ENCODE measurements at places on chromosomes 6 and 20.

GRCh38 chr20:50649590-50649989, 41.8 kb downstream of the RIPOR3 start:
- DNase-seq: no peak

GRCh38 chr6:95099410-95099809, 477.9 kb upstream of the MANEA start:
- no peak for DNase-seq

GRCh38 chr20:40110311-40110831, 578.7 kb downstream of the MAFB start:
- no peak for DNase-seq

DNA sequence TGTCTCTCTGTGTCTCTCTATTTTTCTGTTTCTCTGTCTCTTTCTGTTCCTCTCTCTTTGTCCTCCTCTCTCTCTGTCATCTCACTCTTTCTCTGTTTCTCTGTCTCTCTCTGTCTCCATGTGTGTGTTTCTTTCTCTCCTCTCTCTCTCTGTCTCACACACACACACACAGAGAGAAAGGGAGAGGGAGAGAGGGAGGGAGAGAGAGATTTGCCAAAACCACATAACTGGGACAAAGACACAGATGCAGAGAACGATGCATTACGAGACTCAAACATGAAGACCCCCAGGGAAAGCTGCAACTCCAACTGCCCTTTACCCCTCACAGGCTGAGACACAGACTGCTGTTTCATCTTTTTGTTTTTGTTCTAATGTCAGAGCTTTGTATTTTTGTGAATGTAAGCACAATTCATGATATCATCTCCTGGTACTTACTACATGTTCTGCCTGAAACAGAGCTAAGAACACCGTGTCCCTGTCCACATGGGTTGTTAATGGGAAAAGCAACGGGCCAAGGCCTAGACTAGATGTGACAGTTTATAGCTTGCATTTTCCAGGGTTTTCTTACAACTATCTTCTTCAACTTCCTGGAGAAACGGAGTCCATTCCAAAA, 177.1 kb upstream of the ARID1B start:
- no peak for DNase-seq

GRCh38 chr6:155341130-155341828, 27.0 kb upstream of the TFB1M start:
- peak; percentile 55 for DNase-seq

DNA sequence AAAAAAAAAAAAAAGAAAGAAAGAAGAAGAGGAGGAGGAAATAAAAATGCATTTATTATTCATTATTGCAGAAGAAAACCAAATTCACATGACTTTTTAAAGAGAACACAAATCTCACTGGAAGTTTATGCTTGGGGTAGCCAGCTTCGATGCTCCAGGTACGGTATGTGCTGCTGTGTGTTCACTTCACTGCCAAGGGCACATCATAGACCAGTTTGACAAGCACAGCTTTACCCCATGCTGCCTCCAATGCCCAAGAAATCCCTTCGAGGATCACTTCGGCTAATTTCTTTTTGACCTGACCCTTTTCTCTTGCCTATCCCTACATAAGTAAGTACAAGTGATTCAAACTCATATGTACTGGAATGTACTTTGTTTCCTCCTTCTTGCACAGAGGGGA, 41.9 kb upstream of the RBM24 start:
- no peak for DNase-seq

- no peak for DNase-seq
Observed at GRCh38 chr20:48350313-48350988, 477.3 kb downstream of the PREX1 start.

DNA sequence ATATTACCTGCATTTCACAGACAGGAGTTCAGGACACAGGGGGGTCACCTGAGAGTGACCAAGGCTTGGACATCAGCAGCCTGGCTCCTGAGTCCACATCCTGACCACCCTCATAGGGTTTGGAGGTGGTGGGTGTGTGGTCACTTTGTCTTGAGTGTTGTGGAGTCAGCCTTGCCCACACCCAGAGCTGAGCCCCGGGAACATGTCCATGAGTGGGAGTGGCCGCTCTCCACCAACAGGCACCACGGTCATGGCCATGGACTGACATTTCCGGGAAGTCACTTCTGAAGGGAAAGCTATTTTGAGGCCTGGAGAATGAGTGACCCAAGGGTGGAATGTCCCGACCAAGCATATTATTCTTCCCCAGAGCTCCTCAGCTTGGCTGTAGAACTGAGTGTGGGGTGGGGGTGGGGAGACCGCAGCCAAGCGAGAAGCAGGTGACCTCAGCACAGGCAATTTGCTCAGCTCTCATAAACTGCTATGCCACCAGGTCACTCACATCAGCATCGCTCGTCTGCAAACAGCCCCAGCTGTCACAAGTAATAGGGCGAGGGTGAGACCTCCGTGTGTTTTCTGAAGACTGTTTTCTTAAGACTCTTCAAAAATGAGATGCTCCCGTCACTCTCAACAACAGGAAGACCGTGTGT, 348.6 kb upstream of the CDH4 start:
- DNase-seq: no peak

- DNase-seq: no peak
Observed at GRCh38 chr20:17617212-17617867, 47.5 kb downstream of the DSTN start.

- DNase-seq: no peak
Observed at GRCh38 chr20:32059189-32059588, 7.1 kb downstream of the HCK start.

DNA sequence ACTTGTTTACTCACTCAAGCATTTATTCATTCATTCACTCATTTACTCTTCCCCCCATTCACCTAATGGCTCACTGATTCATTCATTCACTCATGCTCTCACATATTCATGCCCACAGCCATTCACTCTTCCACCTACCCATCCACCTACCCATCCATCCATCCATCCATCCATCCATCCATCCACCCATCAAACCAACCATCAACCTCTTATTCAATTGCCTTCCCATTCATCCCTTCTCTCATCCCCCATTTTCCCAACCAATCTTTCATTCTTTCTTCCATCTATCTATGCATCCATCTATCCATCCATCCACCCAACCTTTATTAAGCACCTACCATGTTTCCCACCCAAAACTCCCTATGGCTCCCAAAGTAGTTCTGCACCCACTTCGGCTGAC, 1.6 kb upstream of the ARHGAP40 start:
- no peak for DNase-seq

DNA sequence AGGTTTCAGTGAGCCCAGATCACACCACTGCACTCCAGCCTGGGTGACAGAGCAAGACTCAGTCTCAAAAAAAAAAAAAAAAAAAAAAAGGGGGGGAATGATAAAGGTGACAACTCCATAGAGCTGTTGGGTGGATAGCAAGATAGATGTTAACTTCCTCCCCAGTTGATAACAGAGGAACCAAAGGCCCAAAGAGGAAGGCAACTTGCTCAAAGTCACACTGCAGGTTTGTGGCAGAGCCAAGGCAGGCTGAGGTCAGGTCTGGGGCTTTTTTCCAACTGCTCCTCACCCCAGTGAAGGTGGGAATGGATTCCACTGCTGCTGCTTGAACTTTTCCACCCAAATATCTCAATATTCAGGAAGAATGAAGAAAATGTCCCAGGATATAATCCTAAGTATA, 26.7 kb downstream of the HCK start:
- no peak for DNase-seq

- no peak for DNase-seq
Observed at GRCh38 chr20:45863543-45864470, 6.4 kb downstream of the ZSWIM3 start.

DNA sequence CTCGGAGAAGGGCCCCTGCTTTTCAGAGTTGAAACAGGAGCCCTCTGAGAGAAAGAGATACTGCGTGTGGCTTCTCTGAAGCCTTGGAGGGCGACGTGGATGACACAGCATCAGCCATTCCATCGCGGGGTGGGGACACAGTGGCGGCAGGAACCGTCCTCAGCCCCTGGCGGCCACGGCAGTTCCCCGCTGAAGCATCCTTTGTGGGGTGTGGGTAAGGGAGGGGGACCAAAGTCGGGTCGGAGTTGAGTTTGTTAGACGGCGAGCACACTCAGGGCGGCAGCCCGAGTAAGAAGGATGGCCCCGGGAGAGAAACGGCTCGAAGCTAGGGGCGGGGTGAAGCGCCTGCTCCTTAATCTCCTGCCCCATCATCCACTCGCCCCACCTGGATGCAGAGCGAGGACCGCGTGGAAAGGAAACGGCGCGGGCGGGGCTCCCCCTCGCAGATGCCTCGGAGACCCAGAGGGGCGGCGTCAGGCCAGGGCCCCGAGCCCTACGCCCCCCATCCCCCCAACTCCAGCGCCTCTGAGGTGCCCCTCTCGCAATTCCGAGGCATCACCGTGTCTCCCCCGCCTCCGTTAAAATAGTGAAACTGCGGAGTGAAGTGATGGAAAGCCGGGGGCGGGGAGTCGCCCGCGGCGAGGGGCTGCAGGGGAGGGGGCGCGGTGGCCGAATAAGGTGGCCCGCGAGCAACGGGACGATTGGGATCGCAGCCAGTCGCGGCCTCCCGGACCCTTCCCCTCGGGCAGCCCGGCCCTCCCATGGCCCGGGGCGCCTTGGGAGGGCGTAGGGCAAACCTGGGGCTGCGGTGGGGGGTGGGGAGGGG, 796 bp upstream of the RREB1 start:
- no peak for DNase-seq

- no peak for DNase-seq
Observed at GRCh38 chr6:74756923-74757322, 448.9 kb downstream of the COL12A1 start.

GRCh38 chr20:24317224-24317623, 152.2 kb upstream of the SYNDIG1 start:
- DNase-seq: no peak

DNA sequence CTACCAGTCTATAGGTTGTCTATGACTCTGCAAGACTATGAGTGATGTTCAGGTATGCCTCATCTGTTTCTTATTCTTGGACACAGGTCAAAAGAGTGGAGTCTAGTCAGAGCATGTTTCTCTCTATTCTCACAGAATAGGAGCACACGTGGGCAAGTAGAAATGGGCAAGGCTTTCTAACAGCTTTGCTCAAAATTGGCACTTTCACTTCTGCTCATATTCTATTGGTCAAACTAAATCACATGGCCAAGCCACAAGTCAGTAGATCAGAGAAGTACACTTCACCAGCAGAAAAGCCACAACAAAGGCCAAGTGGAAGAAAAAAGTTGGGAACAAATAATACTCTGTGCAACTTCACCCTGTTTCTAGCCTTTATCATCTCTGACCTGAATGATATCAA, 354.5 kb upstream of the SYNCRIP start:
- DNase-seq: no peak

Data from non-pigmented ciliary epithelial cell (primary cell).